ENCODE measurements at places on chromosomes 3 and 15.
A peak's percentile ranks its signal among the peaks of the same experiment; 100 is the strongest.

GRCh38 chr3:105359098-105359762 is 7.5 kb upstream of the ALCAM start:
- DNase-seq: no peak

DNA sequence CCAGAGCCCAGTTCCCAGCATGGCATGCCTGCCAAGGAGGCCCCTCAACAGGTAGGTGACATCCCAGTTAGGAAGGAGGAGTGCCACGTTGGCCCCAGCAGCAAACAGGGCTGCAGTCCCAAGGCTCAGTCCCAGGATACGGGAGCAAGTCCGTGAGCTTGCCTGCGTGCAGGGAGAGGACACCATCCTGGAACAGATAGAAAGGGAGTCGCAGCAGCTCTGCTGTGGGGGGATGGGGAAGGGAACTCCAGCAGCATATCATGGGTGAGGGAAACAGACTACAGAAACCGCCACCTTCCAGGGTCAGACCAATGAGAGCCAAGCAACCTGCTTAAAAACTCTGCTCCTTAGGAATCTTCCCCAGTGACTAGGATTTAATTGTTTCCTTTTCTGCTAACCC is 9.4 kb upstream of the DYNLT2B start:
- no peak for DNase-seq

- DNase-seq: peak; percentile 51
These were observed 311.4 kb downstream of the TBC1D5 start for GRCh38 chr3:17431004-17431403.

DNA sequence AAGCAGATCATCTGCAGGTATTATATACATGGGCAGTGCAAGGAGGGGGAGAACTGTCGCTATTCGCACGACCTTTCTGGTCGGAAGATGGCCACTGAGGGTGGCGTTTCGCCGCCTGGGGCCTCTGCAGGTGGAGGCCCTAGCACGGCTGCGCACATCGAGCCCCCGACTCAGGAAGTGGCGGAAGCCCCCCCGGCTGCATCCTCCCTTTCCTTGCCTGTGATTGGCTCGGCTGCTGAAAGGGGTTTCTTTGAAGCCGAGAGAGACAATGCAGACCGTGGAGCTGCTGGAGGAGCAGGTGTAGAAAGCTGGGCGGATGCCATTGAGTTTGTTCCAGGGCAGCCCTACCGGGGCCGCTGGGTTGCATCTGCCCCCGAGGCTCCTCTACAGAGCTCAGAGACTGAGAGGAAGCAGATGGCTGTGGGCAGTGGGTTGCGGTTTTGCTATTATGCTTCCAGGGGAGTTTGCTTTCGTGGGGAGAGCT is 639 bp downstream of the MKRN3 start:
- DNase-seq: peak; percentile 52

GRCh38 chr3:25820366-25820765 is 30.5 kb downstream of the OXSM start:
- DNase-seq: no peak

- no peak for DNase-seq
These were observed 181.4 kb downstream of the CACNA2D3 start for GRCh38 chr3:54303517-54304375.

DNA sequence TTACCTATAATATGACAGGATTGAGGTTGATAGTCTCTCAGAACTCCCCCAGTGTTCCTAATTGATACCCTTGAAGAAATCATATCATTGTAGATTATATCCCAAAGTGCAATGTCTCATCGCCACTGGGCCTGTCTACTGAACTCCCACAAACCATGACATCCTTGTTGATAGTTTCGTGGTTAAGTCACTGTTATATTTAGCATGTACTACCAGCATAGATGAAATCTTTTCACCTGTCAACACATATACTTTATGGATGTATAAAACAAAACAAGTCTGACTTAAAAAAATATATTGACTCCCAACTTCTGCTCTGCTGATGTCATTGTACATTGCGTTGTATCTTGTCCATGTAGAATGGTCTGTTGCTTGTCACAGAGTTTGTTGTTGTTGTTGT is 128.1 kb downstream of the IQCH start:
- DNase-seq: no peak

- no peak for DNase-seq
These were observed 85.6 kb upstream of the TTC14 start for GRCh38 chr3:180516368-180516767.

DNA sequence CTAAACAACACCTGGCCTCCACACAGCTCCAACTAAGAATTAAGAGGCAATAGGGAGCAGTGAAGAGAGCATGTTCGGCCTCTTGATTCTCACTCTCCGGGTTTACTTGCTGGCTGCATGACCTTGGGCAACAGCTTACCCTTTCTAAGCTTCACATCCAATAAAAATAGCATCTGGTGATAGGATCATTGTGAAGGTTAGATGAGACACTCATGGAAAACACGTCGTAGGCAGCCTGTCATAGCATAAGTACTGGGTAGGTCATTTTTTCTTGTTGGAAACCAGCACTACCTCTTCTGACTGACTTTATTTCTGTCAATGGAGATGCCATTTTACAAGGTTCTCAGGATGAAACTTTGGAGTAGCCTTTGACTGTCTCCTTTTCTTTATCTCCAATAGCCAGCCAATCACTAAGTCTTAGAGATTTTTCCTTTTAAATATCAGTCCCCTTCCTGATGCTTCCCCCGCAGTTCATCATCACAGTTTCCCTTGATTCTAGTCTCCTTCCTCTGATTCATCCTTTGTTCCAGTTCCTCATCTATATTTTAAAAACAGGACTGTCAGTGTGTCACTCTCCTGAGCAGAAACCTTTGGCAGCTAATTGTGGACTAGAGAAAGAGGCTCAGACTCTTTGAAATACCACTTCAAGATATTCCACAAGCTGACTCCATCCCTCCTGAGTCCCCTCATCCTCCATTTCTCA is 271.5 kb downstream of the SLC9A9 start:
- DNase-seq: no peak

- DNase-seq: no peak
These were observed 701.3 kb downstream of the EPHA3 start for GRCh38 chr3:89808680-89809197.

- no peak for DNase-seq
These were observed 62.7 kb downstream of the DGKG start for GRCh38 chr3:186299327-186299726.

DNA sequence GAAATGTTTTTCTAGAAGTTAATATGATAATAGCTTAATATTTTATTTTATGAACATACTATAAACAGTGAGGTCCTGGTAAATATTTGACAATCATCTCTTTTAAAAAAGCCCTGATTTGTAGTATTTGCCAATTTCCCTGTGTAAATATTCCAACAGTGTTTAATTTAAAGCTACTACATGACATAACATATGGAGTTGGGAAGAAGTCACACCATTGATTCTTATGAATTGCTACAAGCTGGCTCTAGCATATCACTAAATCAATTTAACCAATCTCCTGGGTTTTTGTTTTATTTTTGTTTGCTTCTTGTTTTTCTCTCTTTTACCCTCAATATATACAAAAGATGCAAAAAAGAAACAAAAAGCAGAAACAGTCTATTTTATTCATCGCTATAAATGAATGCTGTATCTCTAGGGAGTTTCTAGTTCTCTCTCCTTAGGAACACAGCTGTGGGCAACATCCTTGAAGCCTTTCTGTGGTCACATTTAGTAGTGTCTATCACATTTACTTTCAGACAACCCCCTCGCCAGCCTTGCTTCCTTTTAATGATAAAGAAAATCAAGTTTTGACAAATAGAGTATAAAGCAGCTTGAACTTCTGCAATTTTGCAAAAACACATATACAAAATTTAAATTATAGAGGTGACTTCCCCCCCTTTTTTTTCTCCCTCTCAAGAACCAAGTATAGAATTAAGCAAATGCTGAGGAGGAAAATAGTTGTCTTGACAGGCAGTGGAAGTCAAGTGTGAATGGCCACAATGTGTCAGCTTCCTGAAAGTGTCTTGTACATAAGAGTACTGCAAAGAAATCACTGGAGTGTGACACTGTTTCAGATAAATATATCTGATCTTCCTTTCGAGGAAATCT is 21.4 kb downstream of the CCR1 start:
- DNase-seq: no peak

DNA sequence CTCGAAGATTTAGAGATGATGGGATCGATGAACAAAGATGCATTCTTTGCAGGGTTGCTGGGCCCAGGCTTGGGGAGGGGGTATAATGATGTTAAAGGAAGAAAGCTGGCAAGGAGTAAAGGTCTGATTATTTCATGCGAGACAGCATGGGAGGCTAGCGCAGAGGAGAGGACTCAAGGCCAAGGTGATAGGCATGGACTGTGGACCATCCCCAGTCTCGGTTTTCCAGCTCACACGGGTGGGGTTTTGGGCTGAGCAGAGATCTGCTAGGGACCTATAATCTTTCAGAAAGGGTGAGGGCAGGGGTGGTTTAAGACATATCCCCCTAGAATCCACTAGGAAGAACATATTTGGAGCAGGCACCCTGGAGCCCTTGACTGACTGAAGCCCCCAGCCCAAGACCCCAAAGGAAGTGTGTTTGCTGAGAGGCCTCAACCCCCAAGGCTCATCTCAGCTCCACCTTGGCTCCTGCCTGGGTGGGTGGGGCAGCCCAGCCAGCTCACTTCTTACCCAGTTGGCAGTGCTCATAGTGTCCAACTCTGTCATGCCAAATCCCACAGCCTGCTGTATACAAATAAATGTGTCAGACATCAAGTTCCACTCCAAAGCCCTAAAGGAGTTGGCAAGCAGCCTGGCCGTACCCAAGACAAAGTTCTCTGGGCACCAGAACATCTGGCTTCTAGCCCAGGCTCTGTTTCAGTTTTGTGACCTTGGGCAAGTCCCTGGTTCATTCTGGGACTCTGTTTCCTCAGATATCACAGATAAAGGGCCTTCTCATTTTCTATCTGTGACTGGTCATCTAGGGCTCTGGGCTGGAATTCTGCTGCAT is 17.9 kb downstream of the ACSBG1 start:
- DNase-seq: no peak

GRCh38 chr15:60363087-60363549 is 34.7 kb downstream of the ANXA2 start:
- DNase-seq: no peak

DNA sequence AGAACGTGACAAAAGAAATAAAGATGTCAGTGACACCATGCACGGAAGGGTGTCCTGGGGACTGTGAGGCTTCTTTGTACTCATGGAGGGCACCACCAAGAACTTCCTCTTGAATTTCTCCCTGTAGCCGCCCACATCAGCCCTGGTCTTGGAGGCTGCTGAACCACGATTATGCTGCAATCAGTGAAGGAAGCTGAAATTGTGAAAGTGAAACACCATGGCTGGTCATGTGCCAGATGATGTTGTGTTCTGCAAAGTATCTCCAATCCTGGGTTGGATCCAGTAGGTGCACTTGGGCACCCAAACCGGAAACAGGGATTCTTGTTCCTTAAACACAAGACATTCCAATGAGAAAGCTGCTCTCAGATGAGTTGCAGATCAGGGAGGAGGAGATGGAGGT is 104.4 kb upstream of the GOLGA6L6 start:
- DNase-seq: no peak

DNA sequence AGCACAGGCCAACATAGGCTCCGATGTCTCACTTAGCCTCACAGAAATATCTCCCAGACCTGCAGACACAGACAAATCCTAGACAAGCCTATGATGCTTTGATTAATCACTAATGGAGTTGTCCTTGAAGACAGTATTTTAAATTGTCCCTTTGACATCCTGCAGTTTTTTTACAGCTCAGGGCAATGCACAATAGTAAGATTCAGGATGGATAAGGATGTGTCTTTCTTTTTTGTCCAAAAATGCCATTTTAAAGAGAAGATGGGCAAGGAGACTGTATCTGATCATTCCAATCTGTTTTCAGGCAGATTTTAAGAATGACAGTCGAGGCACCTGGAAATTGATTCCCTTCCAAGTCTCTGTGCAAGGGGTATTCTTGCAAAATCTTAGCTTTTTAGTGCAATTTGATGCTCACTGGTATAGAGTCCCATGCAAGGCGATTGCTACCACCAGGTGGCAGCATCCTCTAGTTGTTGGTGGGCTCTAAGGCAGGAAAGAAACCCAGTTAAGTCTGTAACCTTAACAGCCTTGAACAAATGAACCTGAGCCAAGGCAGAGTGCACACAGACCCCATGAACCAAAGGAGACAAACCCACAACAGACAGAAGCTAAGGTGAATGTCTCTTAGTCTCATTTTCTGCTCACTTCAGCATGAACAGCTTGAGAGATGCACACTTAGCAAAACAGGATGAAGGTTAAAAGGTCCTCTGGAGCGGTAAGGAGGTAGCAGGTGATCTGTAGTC is 51.2 kb upstream of the MINAR1 start:
- DNase-seq: peak; percentile 49

DNA sequence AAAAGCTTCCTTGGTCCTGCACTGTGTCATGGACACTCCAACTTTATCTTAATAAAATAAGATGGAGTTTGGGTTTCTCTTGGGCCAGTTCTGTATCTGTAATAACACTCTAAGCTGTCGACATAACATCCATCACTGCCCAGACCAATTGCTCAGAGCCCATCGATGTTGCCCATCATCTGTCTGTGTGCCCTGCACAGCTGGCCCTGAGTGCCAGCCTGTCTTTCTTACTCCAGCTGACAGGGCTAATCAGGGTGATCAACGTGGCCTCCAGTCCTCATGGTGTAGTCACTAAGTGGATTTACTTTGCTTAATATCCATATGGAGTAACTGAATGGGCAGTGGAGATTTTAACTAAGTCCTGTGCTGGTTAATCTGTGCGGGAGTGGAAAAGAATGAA is 419.8 kb upstream of the TPM1 start:
- no peak for DNase-seq

DNA sequence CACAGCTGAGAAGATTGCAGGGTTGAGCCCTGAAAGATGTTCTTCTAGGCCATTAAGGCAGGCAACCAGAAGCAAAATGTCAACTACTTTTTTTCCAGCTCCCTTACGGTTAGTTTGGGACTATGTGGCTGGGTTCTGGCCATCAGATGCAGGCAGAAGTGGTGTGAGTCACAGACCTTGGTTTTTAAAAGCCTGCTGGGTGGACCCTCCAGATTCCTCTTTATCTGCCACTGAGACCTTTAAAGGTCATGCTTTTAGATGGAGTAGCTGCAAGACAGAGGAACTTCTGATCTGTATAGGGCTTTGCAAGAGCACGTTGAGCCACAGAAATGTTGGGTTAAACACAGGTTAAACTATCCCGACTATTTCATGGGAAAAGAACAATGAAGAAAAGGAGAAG is 102.9 kb downstream of the CHST2 start:
- no peak for DNase-seq

DNA sequence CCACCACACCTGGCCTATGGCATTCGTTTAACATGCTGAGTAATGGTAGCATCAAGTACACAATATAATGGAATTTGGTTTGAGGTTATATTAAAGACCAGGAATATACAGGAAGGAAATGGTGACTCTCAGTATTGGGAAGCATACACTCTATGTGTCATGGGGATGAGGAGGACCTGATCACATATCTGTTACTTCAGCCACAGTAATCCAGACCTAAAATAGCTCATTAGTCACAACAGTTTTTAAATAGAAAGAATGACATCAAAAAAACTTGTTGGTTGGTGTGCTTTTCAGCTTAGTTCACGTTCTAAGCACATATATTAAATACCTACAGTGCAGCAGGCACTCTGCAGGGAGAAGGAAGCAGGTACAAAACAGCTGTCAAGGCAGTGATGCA is 52.5 kb upstream of the ATP2C1 start:
- no peak for DNase-seq

GRCh38 chr15:38768970-38769369 is 204.4 kb upstream of the RASGRP1 start:
- no peak for DNase-seq

Data from NCI-H510A treated with DMSO at 0.1 percent for 48 hours (cell line).